Natural killer cell treated with Interleukin-12 subunit alpha and Interleukin-12 subunit beta and Interleukin-15 and Interleukin-18, amount 100 ng/mL, for 72 hours (primary cell): ENCODE measurements at places on chromosomes 5 and 9. TPM values are rescaled to one million over a fixed set of nuclear protein-coding genes. Genes with fewer than 3 reads are reported as not detected.

The RNF130 gene
- total RNA-seq: 12.4 TPM

The CFAP90 gene
- not detected for total RNA-seq

The STKLD1 gene
- total RNA-seq: not detected

The ADAMTSL2 gene
- total RNA-seq: not detected

The FST gene
- not detected for total RNA-seq

The PAEP gene
- not detected for total RNA-seq

The SV2C gene
- 0.06 TPM for total RNA-seq

The UBE2QL1 gene
- not detected for total RNA-seq

The SPATA31A7 gene
- not detected for total RNA-seq

The ENTPD2 gene
- total RNA-seq: not detected

The COL5A1 gene
- not detected for total RNA-seq

The NKD2 gene
- 0.53 TPM for total RNA-seq

The HRH2 gene
- 2.5 TPM for total RNA-seq

The PCDHGA4 gene
- 0.48 TPM for total RNA-seq

The ADRA1B gene
- total RNA-seq: not detected

The SLIT3 gene
- 0.14 TPM for total RNA-seq

The KCNV2 gene
- not detected for total RNA-seq

The TRIP13 gene
- total RNA-seq: 30.9 TPM

The FOXD4L4 gene
- total RNA-seq: 0.33 TPM
